ENCODE measurements at places on chromosomes 6 and 20.

DNA sequence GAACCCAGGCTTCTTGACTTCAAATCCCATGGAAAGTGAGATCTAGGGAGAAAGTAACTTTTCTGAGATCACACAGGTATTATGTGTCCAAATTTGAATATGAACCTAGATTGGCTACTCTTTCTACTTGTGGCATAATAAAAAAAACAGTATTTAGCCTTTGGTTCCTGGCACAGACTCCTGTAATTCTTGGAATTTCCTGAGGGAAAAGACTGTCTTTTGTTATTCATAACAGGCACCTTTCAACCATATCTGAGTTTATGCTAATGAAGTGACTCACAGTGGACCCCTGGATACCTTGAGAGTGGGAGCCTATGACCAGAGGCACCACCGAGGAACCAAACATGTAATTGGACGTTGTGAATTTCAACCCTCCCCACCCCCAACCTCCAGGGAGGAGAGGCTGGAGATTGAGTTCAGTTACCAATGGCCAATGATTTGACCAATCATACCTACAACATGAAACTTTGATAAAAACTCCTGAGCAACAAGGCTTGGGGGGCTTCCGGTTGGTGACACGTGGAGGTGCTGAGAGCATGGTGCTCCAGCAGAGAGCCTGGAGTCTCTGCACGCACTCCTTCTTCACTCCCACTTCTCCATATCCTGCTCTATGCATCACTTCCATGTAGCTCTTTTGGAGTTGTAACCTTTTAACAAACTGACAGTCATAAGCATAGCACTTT is 48.8 kb downstream of the LAMA4 start:
- no peak for DNase-seq

GRCh38 chr6:30150671-30151395 is 10.2 kb downstream of the TRIM10 start:
- no peak for DNase-seq

- DNase-seq: no peak
These were observed 286.1 kb upstream of the MAP3K7 start for GRCh38 chr6:90872981-90873380.

DNA sequence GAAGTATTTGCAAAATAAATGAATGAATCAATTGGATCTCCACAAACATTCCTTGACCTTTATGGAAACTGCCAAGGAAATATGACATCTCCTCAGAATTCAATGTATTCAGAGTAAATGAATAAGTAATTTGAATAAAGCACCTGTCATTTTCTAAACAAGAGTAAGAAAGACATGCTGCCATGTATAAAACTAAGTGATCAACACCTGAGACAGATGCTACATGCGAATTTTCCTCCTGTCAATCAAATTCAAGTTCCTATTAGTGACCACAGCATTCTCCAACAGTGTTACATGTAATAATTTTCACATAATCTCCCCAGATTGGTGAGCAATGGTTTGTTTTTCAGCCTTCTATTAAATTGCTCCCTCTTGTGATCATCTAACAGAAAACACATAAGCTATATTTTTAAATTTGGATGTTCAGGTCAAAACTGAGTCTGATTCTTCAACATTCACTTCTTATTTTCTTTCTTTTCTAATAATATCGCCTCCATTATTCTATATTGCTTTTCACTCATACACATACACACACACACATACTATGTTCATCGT is 163.2 kb upstream of the RNF217 start:
- no peak for DNase-seq

DNA sequence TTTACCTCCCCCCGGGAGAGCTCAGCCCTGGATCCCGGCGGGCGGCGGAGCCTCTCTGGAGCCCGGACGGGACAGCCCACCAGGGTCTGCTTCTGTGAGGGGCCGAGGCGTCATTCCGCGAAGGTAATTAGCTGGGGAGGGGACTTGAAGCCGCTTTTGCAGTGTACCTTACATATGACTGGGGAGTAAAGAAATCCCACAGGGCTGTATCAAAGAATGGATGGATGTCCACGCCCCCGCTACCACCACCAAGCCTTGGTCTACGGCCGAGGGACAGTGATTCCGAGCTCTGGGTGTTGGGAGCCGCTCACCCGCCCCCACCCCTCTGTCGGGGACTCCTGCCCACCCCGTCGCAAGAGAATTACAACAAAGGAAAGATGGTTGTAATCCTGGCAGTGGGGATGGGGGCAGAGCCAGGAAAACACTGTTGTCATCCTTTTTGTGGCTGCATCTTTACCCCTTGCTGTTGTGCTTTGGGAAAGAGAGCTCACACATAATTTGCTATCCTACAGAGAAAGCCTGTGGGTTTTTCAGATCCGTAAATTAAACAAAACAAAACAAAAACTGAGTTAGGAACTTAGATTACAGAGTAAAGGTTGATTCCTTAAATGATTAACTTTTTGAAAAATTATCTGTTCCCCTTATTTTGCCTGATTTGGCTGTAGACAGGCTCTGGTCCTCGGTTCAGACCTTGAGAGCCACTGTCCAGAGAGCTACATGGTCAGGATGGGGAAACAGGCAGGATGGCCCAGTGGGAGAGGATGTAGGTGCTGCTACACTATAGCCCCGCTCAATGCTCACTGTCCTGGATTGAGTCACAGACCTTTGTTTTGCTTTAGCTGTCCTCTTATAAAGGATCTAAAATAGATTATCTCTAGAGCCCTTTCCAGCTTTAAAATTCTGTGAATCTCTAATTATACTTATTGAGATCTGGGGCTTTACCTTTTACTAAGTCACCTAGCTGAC is 997 bp upstream of the FBXO30 start:
- DNase-seq: no peak

- DNase-seq: no peak
These were observed 45.7 kb downstream of the SUN5 start for GRCh38 chr20:32958574-32958973.

DNA sequence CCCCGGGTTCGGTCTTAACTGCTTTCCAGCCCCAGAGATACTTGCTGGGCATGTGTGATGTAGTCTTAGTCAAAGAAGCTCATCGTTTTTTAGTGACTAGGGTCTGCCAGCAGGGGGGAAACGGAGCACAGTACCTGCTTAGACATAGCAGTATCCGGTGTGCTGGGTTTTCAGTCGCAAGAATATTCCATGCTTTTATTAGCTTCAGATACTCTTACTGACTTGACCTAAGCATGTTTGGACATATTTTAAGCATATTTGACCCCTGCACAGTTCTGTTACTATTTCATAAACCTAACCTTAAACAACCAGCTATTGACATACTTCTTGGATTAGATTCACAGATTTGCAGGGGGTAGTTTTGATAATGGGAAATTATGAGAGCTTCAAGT is 3.0 kb downstream of the E2F3 start:
- peak; percentile 49 for DNase-seq

GRCh38 chr6:4091941-4092340 is 13.0 kb upstream of the FAM217A start:
- no peak for DNase-seq

GRCh38 chr6:5747379-5747778 is 259.3 kb downstream of the NRN1 start:
- no peak for DNase-seq

- peak; percentile 63 for DNase-seq
These were observed 9.0 kb upstream of the HSP90AB1 start for GRCh38 chr6:44237813-44238433.

DNA sequence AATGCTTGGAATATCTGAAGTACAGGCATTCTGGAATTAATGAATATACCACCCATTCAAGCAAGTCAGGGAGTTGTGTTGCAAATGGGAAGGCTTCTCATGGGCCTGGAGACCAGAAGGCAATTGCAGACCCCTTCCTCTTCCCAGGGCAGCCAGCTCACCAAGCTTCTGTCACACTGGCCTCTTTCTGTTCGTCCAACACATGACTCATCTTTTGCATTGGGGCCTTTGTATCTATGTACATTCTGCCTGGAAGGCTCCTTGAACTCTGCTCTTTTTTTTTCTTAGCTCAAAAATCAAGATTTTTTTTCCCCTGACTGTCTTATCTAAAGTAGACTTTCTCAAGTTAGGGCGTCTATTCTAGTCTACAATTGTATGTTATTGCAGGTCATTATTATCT is 132.9 kb upstream of the MYLIP start:
- no peak for DNase-seq

DNA sequence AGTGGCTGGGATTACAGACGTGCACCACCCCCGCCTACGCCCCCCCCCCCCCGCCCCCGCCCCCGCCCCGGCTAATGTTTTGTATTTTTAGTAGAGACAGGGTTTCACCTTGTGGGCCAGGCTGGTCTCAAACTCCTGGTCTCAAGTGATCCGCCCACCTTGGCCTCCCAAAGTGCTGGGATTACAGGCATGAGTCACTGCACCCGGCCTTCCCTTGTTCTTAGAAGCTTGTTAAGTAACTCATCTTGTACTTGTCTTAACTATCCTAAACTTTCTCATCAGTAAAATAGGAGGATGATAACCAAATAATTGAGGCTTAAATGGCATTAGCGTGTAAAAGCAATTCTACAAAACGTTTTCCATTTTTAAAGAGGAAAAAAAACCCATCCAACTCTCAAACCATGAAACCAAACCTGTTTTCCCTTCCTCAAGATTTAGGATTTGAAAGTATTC is 4.2 kb downstream of the CDYL start:
- DNase-seq: no peak

DNA sequence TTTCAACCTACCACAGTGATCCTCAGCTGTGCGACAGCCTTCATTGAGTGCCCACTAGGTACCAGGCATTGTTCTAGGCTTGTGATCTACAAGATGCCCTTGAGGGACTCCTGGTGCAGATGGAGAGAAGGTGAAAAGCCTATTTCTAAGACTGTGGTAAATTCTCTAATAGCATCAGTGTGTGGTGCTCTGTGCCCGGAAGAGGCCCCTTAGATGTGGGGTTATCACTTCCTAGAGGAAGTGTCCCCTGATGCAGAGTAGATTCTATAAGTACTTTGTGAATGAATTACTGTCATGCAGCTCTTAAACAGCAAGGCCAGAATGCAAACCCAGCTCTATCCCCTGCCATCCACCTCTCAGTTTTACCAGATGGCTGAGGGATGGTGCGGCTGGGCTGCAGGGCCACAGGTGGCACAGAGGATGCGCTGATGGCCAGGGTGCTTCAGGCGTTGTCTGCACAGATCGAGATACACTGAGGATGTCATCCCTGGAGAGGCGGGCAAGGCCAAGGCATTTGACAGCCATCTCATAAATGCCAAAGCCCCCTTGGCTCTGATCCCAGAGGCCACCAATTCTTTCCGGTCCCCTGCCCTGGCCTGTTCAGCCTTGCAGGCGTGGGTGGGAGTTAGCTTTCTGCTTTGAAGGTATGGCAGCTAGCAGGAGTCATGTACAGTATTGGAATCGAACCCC is 96.7 kb downstream of the TOX2 start:
- DNase-seq: no peak

DNA sequence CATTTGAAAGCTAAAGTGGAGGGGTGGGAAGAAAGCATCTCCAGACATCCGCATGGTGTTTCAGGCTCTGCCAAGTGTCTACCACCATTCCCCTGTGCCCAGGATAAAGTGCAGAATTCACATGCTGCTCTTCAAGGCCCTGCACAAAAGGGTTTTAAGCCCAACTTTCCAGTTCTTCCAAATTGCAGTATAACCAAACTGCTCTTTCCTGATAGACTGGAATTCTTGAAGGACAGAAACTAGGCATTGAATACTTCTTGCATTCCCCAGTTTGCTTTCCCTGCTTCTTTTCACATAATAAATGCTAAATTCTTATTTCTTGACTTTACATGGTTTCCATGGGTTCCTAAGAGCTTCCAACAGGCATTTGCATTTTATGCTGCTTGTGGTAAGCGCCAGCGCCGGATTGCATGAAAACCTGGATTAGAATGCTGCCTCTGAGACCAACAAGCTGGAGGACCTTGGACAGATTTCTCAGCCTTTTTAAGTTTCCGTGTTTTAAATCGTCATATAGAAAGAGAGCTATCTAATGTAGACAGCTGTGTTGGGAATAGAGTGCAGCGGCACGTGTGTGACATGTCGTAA is 7.9 kb downstream of the SOX4 start:
- DNase-seq: no peak

DNA sequence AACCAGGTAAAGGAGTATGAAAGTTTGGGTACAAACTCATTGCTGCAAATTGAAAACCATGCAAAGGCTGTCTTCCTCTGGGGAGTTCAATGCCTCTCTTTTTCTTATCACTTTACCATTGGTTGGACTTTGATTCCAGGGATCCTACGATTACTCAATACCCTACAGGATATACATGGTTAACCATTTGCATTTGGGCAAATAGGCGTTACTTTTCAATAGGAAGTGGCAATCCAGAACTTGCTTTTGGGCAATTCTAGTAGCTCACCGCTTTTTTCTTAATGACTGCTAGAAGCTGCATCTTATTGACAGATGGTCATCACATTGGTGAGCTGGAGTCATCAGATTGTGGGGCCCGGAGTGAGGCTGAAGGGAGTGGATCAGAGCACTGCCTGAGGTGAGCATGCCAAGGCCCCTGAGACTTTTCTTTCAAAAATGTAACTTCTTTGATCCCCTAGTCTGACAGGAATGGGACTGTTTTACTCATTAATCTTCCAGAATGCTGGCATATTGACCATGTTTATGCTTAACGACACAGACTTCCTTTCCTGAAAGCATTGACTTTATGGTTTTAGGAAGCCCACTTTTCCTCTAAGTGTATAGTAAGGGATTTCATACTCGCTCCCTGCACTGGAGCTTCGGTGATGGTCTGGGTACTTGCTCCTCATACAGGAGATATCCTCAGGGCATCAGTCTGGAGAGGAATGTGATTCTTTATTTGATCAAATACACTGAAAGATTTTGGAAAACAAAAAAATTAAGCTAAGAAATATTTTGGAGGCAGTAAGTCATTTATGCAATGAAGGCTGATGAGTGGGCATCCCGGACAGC is at the start of gene CCR6:
Gene CCR6, plus strand, starts transcription at position 270 of the 831 bp plus-strand sequence. CDS start 13,039 bp downstream, outside the sequence.
- DNase-seq: no peak

GRCh38 chr6:41411961-41412360 is 76.6 kb downstream of the NCR2 start:
- DNase-seq: no peak

DNA sequence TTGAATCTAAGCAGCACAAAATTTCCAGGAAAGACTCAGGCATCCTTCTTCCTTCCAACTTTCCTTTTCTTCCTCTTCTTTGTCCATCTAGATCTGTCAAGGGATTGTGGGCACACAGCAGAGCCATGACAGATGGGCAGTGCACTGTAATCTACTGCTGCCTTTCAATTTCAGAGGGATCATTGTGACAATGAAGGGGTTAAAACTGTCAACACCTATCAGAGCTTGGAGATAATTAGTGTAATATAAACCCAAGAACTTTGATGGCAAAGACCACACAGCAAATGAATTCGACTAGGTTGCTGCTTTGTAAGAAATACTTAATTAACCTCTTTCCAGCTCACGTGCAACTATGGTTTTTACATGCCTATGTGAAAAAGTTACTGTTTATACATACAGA is 55.0 kb downstream of the SAMD5 start:
- DNase-seq: no peak

- DNase-seq: no peak
These were observed 39.8 kb upstream of the SMIM29 start for GRCh38 chr6:34288581-34288980.

- no peak for DNase-seq
These were observed 27.4 kb upstream of the BMP5 start for GRCh38 chr6:55902796-55903195.

DNA sequence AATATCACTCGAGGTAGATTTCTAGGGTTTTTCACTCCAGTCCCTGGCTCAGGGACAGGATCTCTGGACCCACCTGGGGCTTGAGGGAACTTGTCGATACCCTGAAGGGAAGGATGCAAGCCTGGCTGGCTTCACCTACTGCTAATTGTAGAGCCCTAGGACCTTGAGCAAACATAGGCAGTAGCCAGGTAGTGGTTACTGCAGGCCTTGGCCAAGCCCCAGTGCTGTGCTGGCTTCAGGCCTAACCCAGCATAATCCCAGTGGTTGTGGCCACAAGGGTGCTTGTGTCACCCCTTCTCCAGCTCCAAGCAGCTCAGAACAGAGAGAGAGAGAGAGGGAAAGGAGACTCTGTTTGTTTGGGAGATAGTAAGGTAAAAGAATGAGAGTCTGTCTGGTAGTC is 5.8 kb upstream of the MCM9 start:
- no peak for DNase-seq

All from activated CD4-positive, CD25-positive, alpha-beta regulatory T cell (primary cell).